ENCODE measurements at places on chromosomes 7 and 10.

DNA sequence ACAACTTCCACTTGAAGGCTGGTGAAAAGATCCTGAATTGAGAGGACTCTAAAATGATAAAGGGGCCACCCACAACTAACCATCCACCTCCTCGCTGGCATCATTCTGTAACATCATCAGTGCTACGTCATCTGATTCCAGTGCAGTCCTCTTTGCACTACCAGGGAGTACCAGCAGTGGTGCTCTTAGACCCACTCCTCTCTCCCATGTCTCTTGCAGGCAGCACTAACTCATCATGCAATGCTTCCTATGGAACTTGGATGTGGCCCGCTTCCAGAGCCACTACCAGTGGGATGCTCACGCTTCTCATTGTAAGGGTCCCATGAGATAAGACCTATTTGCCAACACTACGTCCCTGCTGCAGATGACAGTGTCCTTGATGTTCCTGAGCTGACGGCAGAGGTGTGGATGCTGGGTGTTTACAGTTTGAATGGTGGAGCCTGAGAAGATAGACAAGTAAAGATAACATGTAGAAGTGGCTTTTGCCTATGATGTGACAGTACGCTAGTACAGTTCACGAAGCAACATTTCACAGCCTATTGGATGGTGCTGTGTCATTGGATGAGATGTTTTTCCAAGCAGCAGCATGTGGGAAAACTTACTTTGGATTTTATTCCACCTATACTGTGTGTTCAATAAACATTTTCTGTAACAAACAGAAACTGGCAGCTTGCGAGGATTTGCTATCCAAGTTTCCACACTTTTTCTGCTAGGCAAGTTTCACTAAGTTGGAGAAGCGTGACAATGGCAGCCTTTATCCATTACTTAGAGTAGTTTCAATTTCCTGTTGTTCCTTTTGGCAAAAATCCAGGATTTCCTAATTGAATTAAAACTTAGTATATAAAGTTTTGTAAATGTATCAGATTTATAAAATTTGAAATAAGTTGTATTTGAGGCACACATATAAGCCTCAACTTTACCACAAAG lies 35.8 kb upstream of the COBL start:
- peak; percentile 55 for DNase-seq

DNA sequence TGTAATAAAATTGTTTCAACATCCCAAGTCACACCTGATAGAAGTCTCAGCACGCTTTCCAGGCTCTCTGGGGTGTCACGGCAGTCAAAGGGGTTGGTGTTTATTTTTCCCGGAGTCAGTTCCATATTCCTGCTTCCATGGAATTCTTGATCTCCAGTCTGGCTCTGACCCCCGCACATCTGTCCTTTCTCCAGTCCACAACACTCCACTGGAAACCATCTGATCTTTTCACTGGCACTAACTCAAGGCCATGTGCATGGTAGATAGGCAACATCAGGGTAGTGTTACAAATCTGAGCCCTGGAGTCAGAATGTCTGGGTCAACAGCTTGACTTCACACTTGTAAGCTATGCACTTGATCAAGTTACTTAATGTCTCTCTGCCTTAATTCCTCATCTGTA lies 176.2 kb downstream of the WDR11 start:
- DNase-seq: no peak

GRCh38 chr10:113922787-113923570 lies 68.5 kb downstream of the NHLRC2 start:
- peak; percentile 57 for DNase-seq

- no peak for DNase-seq
Observed at GRCh38 chr10:8392216-8392615, 337.7 kb downstream of the GATA3 start.

DNA sequence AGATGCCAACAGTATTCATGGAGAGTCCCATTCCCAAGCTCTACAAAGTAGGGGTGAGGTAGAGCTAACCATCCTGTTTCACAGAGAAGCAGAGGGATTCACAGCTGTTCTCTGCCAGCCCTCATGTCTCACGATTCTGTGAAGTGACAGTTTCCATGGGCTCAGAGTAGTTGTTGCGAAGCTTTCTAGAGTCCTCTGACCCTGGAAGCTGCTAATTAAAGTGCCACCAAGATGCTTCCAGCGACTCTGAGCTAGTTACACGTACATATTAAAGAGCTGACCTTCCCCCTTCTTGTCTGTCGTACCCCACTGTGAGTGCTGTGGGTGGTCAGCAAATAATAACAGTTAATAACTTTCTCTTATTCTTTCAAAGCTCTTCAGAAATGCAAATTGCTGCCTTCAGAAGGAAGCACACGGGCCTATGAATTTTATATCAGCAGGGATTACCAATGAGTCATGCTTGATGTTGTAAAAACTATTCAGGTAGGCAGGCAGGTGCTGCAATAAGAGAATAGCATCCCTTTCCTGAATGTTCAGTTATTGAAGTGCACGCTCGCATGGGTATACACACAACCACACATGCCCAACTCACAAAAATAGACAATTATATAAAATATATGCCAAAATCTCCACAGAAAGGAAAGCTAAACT lies 34.1 kb downstream of the DNAJB9 start:
- no peak for DNase-seq

- no peak for DNase-seq
Observed at GRCh38 chr7:12926206-12926605, 238.8 kb downstream of the ARL4A start.

GRCh38 chr10:59885430-59886134 lies 20.8 kb downstream of the CCDC6 start:
- no peak for DNase-seq

- DNase-seq: no peak
Observed at GRCh38 chr10:69119896-69120295, 4.1 kb upstream of the VPS26A start.

- DNase-seq: no peak
Observed at GRCh38 chr7:158259141-158259540, 328.5 kb downstream of the PTPRN2 start.

DNA sequence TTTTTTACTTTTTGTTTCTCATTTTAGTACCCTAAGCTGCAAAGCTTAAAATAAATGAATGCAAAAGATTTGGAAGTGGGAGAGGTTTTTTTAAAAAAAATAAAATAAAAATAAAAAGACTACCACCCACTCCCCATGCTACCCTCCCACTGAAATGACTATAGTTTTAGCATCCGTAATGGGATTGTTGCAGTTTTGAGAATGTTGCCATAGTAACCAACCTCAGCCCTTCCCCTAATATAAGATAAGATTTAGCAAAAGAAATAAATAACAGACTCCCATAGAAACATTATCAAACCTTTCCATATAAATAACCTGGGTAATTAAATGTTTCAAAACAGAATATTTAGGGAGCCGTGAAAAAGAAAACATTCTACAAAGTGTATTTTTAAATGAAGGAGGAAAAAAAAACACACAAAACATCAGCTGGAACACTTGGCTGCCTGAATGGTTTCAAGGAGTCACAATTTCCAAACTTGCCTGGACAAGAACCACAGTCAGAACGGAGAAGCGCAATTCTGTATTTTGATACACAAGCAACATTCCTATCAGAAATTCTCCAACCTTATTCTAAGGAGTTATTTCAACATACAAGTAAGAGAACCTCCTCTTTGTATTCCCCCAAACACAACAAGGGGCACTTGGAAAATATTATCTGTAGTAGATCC lies 57.4 kb downstream of the DGKI start:
- no peak for DNase-seq

- DNase-seq: no peak
Observed at GRCh38 chr10:45599021-45599603, 73.5 kb downstream of the ZFAND4 start.

GRCh38 chr10:78702876-78703275 lies 365.9 kb upstream of the ZMIZ1 start:
- no peak for DNase-seq

GRCh38 chr10:78568620-78569019 lies 500.1 kb upstream of the ZMIZ1 start:
- DNase-seq: no peak

DNA sequence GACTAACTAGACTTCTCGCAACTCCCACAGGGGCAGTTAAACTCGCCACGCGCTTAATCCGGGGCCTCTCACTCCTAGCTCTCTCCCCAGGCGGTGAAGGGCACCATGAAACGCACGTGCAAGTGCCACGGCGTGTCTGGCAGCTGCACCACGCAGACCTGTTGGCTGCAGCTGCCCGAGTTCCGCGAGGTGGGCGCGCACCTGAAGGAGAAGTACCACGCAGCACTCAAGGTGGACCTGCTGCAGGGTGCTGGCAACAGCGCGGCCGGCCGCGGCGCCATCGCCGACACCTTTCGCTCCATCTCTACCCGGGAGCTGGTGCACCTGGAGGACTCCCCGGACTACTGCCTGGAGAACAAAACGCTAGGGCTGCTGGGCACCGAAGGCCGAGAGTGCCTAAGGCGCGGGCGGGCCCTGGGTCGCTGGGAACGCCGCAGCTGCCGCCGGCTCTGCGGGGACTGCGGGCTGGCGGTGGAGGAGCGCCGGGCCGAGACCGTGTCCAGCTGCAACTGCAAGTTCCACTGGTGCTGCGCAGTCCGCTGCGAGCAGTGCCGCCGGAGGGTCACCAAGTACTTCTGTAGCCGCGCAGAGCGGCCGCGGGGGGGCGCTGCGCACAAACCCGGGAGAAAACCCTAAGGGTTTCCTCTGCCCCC lies 19.5 kb downstream of the WNT8B start:
- peak; percentile 89 for DNase-seq

DNA sequence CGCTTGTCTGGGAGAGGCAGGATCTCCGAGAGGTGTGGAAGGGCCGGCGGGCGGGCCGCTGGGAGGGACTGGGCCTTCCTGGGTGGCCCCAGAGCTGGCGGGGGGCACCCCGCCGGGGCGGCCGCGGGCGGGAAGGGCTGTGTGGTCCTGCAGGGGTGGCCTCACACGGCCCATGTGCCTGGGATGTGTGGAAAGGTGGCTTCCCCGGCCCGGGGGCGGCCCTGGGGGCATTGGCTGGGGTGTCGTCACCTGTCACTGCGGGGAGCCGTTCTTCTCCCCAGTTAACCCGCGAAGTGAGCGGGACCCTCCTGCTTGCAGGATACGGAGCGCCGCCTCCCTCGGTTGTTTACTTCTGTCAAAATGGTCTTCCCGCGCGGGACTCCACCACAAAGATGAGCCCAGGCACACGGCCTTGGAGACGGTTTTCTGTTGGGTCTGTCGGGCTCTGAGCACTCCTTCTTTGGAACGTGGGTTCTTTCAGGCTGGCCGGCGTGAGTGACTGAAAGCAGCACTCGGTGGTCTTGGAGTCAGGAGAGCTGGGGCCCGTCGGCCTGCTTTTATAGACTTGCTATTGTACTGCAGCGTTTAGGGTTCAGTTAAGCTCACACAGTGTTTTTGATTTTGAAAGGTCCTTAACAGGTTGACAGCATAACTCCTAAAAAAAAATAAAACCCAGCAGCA lies 700 bp downstream of the SMC3 start:
- DNase-seq: peak; percentile 67

GRCh38 chr7:37493123-37493522 lies 44.5 kb upstream of the ELMO1 start:
- no peak for DNase-seq

DNA sequence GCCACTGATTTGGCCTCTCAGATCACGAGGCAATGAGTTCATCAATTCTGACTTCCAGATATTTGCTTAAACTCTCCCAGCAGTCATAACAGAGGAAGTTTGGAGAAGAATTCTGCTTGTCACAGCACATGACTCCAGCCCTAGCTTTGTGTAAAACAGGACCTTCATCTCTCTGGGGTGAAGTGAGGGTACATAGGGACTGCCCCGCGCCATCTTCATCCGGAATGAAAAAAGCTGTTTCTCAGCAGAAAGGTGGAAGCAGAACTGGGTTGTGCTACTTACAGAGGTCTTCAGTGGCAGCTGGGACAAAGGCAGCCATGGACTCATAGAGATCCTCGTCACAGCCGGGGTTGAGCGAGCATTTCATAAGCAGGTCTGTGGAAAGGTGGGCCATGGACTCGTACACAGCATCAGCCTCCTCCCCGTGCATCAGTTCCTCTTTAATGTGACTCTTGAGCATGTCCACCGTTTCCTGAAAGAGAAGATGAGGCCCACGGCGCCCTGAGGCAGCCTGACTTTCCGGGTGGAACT lies 58.4 kb upstream of the TM9SF3 start:
- no peak for DNase-seq
